NCI-H1092 (cell line): ENCODE measurements at places on chromosomes 2 and 18.

- DNase-seq = no peak
These were observed 251.4 kb upstream of the ZEB2 start for GRCh38 chr2:144771348-144771747.

DNA sequence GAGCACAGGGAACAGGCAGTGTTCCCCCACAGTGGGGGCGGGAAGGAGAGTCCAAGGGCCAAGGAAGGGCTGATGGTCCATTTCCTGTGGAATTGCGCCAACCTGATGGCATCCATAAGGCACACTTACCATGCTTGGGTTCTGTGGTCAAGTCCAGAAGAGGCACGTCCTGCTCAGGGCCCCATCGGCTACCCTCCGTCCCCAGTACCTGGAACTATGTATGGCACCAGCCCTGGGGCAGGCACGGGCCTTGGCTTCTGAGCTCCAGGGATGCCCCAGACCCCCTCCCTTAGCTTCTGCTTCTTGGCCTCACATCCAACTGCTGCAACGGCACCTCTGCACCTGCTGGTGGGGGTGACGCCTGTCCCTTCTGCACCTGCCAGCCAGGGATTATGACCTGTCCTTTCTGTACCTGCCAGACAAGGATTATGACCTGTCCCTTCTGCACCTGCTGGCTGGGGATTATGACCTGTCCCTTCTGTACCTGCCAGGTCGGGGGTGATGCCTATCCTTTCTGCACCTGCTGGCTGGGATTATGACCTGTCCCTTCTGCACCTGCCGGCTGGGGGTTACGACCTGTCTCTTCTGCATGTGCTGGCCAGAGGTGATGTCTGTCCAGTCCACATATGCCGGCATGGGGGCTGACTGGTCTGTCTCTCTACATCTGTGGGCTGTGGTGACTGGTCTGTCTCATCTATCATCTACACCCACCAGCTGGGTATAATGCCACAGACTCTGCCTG lies 45.4 kb upstream of the SNTG2 start:
- no peak for DNase-seq

- DNase-seq = no peak
These were observed 13.8 kb downstream of the METTL4 start for GRCh38 chr18:2557536-2557935.

DNA sequence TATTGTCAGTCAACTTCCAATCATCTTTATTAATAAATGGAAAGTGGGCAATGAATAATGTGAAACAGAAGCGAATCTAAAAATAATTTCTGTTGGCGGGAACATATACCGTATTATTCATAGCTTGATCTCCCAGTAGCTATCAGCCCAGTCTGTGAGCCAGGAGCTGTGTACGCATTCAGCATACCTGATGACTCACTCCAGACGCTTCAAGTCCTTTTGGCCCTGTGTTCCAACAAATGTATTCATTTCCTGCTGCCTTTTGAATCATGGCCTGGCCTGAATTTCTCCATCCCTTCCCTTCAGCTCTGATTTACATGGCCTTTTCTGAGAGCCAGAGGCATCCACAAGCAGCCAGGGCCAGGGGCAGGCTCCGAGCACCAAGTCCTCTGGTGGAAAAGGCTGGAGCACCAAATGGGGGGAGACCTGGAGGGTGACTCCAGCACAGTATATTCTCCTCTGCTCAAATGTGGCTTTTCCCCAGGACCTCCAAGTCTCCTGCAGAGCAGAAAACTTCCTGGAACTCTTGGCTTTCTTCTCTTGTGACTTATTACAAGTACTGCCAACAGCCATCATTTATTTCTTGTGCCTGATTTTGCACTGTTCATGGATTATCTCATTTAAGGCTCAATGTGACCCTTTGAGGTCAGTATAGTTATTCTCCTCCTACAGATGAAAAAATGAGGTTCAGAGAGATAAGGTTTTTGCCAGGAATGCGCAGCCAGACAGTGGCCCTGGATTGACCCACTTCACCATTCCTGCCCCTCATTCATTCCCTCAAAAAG lies 108.7 kb downstream of the EN1 start:
- no peak for DNase-seq

- DNase-seq = no peak
These were observed 83.6 kb downstream of the FARSB start for GRCh38 chr2:222572264-222572721.
